ENCODE measurements at places on chromosomes 11 and 22. TPM values are rescaled to one million over a fixed set of nuclear protein-coding genes. Genes with fewer than 3 reads are reported as not detected.
A peak's percentile ranks its signal among the peaks of the same experiment; 100 is the strongest.

DNA sequence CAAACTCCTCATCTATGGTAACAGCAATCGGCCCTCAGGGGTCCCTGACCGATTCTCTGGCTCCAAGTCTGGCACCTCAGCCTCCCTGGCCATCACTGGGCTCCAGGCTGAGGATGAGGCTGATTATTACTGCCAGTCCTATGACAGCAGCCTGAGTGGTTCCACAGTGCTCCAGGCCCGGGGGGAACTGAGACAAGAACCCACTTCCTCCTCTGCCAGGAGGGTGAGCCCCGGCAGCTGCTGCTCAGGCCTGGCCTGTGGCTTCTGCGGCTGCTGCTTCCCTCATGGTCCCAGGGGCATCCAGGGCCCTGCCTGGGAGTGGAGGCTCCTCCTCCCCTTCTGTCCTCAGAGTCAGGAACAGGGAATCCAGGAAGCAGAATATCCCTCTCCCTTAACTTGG, 98.4 kb downstream of the ZNF280B start:
- peak; percentile 87 for DNase-seq

DNA sequence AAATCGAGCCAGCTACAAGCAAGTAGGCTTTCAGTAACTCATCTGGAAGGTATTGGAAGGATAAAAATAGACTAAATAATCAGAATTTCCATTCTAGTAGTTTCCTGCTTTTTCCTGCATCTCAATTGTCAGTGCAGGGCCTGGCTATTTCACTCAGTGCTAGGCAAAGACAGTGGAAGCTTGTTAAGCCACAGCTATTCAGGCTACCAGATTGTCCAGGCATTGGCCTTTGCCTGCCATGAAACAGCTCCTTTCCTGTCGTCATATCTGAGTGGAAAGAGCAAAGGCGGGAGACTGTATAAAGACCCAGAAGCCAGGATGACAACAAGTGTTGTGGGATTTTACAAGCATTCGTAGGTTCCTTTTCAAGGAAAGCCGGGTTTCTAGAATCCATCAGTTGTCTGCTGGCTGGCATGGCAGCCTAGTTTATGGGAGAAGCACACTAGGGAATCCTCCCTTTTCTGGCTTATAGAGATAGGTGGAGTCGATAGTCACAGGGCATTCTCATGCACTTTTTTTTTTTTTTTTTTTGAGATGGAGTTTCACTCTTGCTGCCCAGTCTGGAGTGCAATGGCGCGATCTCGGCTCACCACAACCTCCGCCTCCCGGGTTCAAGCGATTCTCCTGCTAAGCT, 2.0 kb upstream of the TNRC6B start:
- no peak for DNase-seq

DNA sequence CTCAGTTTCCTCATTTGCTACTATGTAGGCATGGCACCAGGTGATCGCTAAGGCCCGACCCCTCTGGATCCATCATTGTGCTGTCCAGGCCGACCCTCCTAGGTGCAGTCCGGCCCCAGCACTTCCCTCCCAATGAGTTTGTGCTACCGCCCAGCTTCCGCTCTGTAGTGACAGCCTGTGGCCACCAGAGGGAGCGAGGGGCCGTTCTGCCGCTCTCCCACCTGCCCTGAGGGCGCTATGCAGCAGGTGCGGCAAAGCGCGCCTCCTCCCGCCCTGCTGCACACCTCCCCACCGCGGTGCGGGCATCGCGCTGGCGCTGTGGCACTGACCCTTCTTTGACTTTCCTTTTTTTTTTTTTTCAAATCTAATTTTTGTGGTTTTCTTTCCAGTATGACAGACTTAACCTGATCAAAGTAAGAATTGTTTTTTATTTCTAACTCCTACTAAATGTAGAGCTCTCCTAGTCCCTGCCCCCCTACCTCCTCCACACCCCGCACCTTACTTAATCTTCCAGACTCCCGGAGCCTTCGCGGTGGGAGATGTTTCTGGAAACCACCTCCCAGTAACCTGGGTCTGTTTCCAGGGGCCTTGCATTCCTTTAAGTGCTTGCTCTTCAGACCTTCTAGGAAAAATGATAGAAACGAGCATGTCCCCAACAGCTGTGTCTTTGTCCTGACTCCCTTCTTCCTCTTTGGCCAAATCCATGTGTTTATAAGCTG, 73.7 kb downstream of the SCN3B start:
- no peak for DNase-seq

DNA sequence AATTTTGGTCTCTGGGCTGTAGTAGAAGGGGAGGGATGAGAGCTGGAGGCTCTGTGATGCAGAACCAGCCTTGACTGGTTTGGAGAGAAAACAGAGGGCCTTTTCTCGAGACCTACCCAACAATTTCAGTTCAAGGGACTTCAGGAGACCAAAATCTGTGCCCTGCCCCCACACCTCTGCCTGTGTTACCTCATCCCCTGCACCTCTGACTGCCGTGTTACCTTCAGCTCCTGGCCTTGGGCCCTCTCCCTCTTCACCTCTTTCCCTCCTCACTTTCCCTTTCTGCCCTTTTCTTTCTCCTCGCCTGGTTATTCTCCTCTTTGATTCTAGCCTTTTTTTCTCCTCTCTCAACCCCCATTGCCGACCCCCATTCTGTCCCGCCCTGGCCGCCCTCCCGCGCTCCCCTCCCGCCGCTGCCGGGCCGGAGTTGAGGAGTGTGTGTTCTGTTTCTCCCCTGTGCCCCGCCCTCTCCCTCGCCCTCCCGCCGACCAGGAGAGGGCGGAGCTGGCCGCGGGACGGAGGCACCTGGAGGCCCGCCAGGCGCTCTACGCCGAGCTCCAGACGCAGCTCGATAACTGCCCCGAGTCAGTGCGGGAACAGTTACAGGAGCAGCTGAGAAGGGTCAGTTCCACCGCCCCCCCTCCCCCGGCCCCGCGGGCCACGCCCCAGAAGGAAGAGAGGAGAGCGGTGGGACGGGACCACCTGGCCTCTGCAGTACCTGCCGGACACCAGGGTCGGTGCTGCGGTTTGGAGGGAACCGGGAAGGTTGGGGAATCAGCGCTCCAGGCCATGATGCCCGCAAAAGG, 27.2 kb downstream of the PHLDB1 start:
- DNase-seq, result peak; percentile 84

DNA sequence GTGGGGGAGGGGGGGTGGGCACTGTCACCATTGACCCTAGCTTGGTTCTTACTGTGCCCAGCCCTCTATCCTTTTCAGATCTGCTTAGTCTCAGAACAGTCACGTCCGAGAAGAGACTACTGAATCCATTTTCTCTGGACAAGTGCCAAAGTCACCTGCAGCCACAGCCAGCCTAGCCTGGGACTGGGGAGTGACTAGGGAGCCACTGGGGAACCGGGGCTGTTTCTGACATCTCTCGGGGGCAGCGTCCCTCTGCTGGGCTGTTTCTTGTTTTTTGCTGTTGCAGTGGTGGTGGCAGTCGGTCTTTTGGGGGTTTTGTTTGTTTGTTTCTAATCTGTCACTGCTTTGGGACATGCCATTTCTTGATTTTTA, 8.7 kb downstream of the SLC37A2 start:
- DNase-seq, result no peak

DNA sequence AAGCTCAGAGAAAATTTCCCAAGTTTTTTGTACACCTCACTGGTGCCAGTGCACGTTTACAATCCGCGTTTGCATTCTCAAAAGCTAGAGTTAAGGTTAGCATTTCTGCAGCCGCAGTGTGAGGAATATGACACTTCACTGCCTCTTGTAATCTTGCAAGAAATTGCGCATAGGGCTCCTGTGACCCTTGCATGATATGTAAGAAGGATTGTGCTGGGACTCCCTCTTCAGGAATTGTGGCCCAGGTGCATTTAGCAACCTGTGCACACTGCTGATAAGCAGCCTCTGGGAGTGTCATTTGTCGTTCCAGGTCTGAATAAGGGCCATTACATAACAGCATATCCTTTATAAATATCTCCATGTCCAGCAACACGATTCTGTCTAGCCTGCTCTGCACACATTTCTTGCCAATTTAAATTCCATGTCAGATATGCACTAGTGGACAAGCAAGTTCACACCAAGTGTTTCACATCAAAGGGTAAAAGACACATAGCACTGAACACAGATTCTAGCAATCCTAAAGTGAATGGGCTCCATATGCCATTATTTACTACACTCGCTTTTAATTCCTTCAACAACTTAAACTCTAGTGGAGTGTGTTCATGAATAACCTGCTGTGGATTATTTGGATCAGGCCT, 69.2 kb upstream of the INCENP start:
- DNase-seq, result no peak

DNA sequence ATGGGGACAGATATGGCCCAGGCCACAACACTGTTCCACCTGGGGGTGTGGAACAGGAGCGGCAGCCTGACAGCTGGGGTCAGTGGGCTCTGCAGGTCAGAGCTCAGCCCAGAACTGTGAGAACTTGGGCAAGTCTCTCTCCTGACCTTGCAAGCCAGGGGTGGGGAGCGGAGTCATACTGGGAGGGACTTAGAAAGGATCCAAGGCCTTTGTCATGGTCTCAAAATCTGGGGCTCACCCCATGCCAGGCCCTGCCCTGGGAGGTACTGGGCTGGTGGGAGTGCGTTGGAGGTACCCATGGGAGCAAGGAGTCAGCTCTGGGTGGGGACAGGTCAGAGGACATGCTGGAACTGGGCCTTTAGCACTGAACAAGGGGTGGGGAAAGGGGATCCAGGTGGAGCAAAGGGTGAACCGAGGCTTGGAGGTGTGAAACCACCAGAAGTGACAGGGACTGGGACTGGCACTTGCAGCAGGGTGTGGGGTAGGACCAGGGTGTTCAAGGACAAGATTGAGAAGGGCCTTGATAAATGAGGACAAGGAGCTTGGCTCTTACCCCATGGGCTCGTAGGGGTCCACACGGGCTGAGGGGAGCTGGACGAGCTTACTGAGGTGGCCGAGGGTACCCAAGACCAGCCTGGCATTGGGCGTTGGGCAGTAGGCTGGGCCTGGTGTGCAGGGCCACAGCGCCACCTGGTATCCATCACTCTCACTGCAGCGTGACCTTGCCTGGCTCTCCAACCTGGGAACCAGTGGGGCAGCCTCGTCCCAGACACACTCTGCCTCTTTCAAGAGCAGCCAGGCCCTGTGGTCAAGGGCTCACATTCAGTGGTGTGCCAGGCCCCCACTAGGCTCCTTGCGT, 7.4 kb upstream of the PMM1 start:
- peak; percentile 77 for DNase-seq

DNA sequence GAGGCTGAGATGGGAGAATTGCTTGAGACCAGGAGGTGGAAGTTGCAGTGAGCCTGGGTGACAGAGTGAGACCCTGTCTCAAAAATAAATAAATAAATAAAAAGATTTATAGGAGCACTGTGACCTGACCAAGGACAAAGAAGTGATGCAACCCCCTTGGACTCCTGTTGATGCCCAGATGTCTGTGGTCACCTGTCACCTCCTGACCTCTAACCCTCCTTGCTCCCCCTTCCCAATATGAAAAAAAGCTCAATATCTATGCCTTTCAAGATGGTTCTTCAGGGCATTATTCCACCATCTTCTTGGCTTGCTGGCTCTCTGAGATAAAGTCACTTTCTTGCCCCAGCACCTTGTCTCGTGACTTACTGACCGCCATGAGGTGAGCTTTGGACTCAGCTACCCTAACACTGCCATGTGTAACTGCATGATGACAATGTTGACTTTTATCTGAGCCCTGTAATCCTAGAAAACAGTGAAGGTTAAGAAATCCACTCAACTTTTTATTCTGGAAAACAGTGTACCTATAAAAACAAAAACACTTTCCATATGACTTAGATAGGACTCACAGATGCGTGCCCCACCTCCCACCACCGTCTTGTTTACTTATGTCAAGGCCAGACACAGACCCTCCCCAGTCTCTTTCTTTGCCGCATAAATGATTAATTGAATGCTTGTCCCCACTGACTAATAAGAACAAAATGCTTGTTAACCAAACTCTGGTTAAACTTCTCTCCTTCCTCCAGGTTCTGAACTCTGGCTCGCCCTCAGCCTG, 360.5 kb downstream of the BUD13 start:
- no peak for DNase-seq

DNA sequence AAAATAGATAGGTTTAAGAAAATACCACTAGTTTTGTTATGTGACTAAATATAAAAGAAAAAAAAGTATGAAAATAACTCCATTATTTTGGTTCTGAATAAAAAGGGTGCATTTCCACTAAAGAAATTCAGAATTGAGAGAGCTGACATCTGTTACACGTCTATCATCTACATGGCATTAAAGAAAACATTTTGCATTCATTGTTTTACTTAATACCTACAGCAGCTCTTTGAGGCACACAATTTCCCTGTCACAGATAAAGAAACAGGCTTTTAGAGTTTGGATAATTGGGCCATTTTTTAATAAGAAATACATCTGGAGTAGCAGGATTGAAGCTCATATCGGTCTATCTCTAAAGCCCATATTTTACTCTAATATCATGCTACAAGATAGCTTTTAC, 145.7 kb upstream of the LUZP2 start:
- DNase-seq, result no peak

The GAB4 gene
- total RNA-seq, result not detected

- DNase-seq, result no peak
These were observed 3.9 kb downstream of the CDC45 start for GRCh38 chr22:19483481-19484244.

DNA sequence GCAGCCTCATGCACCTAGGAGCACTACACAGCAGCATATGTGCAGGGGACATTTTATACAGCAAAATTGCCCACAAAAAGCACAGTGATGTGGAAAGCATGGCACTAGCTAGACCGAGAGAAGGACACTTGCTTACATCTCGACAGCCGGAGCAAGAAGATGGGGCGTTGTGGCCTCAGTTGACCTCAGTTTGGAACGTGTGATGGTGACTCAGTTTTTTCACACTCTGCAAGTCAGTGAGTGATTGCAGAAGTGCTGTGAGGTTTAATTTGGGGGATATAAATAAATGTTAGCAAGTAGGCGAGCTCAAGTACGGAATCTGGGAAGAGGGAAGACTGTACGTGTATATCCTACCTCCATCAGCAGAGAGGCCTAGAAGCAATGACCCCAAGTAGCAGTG, 23.3 kb downstream of the LRP5 start:
- no peak for DNase-seq

The MISFA gene
- 13.0 TPM for total RNA-seq

GRCh38 chr11:121485216-121485615, 32.4 kb upstream of the SORL1-AS1 start:
- DNase-seq, result no peak

GRCh38 chr11:95996621-95997235, 72.8 kb upstream of the MTMR2 start:
- no peak for DNase-seq

GRCh38 chr11:124520550-124520854, 23.0 kb downstream of the OR8B12 start:
- DNase-seq, result no peak

DNA sequence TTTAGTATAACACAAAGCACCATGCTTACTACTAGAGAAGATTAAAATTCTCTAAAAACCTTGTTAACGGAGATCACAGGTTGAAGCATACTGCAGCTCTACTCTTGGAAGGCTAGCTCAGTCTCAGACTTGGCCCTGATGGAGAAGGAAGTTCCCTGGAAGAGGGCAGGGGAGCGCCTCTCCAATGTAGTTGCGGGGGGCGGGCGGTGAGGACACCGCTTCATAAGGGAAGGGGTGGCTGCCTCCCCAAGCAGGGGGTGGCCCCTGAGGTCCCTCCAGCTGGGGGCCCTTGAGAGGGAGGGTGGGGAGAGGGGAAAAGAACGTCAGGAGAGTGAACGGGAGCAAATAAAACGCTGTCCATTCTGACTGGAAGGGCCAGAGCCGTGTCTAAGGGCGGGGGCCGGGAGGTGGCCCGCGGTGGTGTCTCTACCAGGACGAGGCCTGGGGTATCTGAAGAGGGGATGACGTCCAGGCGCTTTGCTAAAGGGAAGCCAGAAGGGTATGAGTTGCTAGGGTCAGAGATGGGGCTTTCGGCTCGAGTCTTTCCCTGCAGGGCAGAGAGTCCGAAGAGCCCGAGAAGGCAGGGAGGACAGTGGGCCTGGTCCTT, 553 bp upstream of the USP47 start:
- no peak for DNase-seq

The OR6T1 gene
- total RNA-seq, result not detected

GRCh38 chr11:120969993-120970392, 53.9 kb upstream of the TBCEL start:
- no peak for DNase-seq

The TIMP3 gene
- 288 TPM for total RNA-seq
